ENCODE measurements at places on chromosomes 7 and 10.

DNA sequence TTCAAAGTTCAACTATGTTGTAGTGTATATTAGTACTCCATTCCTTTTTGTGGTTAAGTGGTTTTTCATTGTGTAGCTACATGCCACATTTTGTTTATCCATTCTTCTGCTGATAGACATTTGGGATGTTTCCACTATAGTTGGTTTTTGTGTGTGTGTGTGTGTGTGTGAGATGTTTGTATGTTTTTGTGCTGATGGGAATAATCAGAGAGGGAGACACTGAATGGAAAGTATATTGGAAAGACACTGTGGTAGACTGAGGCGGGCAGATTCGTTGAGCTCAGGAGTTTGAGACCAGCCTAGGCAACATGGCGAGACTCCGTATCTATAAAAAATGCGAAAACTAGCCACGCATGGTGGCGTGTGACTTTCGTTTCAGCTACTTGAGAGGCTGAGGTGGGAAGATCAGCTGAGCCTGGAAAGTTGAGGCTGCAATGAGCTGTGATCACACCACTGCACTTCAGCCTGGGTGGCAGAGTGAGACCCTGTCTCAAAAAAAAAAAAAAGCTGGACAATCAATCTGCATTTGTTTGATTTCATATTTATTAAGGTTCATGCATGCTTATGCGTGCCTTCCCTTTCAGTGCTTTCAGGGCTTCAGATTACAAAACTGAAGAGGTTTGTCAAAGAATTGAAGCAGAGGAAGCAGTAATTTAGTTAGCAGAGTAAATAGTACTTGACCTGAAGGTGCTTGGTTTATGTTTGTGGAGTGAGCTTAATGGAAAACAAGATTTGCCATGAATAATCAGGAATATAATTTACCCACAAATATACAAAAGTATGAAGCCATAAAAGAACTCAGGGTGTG is 14.7 kb downstream of the SEC24C start:
- no peak for DNase-seq
- no peaks in the 10 kb centered on the region for H3K4me1 ChIP-seq
- peaks cover 44% of the 10 kb centered on the region for H3K36me3 ChIP-seq
- H3K4me3 ChIP-seq: no peak overlapping the region

- H3K27ac ChIP-seq: no peak overlapping the region
- no peaks in the 10 kb centered on the region for H3K36me3 ChIP-seq
- no peak for DNase-seq
- no peak overlapping the region for H3K4me3 ChIP-seq
- H3K4me1 ChIP-seq: no peaks in the 10 kb centered on the region
Measured at GRCh38 chr7:140005754-140006503, 56.8 kb downstream of the PARP12 start.

GRCh38 chr7:67673861-67674260 is 677.2 kb downstream of the TYW1 start:
- no peak overlapping the region for H3K27ac ChIP-seq
- no peak for DNase-seq
- no peaks in the 10 kb centered on the region for H3K36me3 ChIP-seq

GRCh38 chr10:71408436-71409225 is 11.9 kb downstream of the CDH23 start:
- H3K4me1 ChIP-seq: no peaks in the 10 kb centered on the region
- no peak overlapping the region for H3K4me3 ChIP-seq
- no peak overlapping the region for H3K27ac ChIP-seq

DNA sequence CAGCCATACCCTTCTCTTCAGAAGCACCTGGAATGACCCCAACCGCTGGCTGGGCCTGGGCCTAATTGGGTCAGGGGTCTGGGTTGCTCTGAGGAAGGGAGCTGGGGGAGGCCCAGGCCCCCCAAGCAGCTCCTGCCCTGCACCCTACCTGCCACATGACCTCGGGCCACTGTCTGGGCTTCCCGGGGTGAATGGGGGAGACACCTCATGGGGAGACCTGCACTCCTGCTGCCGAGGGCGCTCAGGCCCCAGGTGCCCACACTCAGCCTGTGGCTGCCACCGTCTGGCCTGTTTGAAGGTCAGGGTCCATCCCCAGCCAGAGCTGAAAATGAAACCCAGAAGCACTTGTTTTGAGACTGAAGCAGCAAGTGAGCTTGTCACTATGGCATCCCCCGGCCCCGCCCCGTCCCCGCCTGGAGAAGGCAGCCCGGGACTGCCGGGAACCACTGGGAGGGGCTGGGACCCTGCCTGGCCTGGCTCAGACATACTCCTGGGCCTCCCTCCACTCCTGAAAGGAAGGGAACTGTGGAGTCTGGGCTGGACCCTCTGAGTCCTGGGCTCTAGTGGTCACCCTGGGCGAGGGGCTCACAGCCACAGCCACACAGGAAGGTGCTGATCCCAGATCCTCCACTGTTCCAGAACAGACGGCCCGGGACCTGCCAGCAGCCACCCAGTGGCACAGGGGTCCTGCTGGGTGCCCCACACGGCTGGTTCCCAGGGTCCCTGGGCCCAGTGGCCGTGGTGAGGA is 7.4 kb upstream of the MICALL2 start:
- DNase-seq: peak; percentile 53
- H3K36me3 ChIP-seq: peaks cover 17% of the 10 kb centered on the region
- H3K27me3 ChIP-seq: no peaks in the 10 kb centered on the region
- peak overlapping the region; percentile 38 for H3K4me3 ChIP-seq
- peak overlapping the region; percentile 88 for H3K27ac ChIP-seq
- peaks cover 40% of the 10 kb centered on the region for H3K4me1 ChIP-seq

DNA sequence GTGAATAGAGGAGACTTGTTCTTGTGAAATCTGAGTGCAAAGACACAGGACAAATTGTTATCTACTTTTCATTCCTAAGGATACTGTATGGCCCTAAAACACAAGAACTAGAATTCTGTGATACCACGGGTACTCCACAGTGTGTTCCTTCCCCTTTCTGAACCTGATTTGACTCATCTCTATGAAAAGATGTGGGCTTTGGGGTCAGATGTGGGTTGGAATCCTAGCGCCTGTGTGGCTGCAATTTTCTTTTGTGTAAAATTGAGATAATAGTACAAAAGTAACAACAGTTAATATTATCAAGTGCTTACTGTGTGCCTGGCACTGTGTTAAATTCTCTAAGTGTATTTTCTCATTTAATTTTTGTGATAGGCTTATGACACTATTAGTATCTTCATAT is 8.1 kb downstream of the SRGN start:
- H3K27ac ChIP-seq: no peak overlapping the region
- H3K4me3 ChIP-seq: no peak overlapping the region
- peaks cover 3% of the 10 kb centered on the region for H3K36me3 ChIP-seq
- no peaks in the 10 kb centered on the region for H3K27me3 ChIP-seq
- no peak for DNase-seq

DNA sequence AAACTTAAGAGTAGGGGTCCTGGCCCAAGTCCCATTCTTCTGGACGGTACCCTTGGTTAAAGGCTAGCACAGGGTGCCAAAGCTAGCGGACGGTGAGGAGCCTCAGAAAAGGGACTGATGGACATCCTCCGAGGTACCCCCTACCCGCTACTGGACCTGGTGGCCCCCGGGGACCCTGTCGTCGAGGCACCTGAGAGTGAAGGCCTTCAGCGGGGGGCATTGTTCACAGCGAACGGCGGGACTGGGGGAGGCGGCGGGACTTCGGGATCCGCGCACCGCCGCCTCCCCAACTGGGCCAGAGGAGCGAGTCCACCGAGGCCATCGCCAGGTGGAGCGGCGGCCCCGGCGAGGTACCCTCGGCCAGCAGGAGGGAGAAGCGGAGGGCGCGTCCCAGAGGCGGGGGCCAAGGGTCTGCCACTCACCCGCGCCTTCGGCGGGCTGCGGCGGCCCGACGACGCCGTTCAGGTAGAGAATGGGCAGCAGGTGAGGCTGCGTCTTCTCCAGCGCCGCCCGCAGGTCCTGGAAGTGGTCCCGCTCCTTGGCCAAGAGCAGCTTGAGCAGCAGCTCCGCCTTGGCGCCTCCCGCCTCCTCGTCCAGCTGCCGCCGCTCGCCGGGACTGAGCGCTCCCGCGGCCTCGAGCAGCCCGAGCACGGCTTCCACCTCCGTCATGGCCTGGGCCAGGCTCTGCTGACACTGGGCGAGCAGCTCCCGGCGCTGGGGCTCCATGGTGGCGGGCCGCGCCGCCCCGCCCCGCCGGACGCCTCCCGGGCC is 575 bp downstream of the DLG5 start:
- H3K36me3 ChIP-seq: no peaks in the 10 kb centered on the region
- peaks cover 36% of the 10 kb centered on the region for H3K4me1 ChIP-seq
- H3K27ac ChIP-seq: peak overlapping the region; percentile 81

DNA sequence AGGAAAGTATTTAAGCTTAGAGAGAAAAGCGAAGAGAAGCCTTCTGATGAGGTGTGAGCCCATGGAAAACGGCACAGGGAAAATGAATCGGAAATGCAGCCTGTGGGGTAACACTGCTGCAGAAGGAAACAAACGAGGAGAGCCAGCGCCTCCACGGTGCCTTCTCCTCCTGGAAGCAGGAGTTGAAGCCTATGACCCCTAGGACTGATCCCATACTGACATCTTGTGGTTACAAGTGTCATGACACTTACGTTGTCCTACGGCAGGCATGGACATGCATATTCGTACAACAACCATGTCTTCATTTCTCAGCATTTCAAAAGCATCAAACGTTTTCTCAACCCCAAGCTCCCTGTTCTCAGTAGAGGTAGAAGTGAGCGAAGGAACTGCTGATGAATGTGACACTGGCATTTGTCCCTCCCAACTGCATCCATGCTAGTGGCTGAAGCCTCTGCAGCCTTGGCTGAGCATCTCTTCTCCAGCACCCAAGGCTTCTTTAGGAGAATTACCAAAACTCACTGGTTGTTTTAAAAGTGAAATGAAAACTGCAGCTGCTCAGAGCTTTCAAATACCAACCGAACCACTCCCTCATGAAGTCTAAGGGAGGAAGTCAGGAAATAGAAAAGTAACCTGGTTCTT is 160.2 kb downstream of the JAZF1 start:
- no peak for DNase-seq
- peaks cover 30% of the 10 kb centered on the region for H3K4me1 ChIP-seq
- no peak overlapping the region for H3K27ac ChIP-seq
- no peak overlapping the region for H3K4me3 ChIP-seq

DNA sequence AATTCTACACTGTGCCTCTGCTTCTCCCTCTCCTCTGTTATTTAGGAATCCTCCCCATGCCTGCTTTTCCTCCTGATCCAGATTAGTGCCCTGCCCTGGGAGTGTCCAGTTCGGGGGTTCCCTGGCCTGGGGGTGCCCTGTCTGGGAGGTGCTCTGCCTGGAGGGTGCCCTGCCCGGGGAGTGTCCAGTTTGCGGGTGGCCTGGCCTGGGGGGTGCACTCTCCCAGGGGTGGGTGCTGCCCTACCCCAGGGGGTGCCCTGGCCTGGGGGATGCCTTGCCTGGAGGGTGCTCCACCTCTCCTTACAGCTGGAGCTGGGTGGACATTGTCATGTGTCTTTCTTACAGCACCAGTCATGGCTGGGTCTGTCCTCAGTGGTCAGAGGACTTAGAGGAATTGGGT is 20.2 kb downstream of the RAMP3 start:
- H3K4me3 ChIP-seq: no peak overlapping the region
- no peaks in the 10 kb centered on the region for H3K27me3 ChIP-seq
- no peaks in the 10 kb centered on the region for H3K4me1 ChIP-seq
- H3K27ac ChIP-seq: no peak overlapping the region
- no peak for DNase-seq

DNA sequence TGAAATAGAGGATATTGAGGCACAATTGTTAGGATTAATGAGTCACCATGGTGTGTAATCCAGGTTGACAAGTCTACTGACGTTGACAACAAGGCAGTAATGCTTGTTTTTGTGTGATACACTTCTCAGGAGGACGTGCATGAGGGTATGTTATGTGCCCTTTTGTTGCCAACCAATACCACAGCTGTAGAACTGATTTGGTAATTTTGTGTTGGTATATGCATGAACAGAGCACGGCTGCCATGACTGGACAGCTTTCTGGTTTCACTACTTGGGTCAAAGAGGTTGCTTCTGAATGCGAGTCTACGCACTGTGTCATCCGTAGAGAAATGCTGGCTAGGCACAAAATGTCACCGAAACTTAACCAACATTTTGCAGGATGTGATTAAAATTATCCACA is 32.9 kb downstream of the PHTF2 start:
- no peak for DNase-seq
- H3K36me3 ChIP-seq: no peaks in the 10 kb centered on the region
- no peak overlapping the region for H3K4me3 ChIP-seq
- no peak overlapping the region for H3K27ac ChIP-seq
- H3K27me3 ChIP-seq: no peaks in the 10 kb centered on the region
- peaks cover 20% of the 10 kb centered on the region for H3K4me1 ChIP-seq

DNA sequence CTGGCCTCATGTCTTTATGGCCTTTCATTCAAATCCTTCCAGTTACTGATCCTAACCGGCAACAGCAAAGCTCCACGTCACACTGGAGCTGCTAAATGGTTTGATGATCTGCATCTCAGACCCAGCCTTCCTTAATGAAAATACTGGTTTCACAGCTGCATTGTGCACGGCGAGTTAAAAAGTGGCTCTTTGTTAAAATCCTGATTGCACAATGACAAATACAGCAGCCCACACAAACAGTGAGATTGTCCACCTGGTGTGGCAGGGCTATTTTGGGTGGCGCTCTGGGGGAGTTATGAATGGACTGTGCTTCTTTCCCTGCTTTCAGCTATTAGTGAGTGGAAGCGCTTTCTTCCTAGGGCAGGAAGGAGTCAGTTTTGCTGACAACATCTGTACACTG is 63.4 kb upstream of the C1QL3 start:
- no peak overlapping the region for H3K27ac ChIP-seq
- H3K36me3 ChIP-seq: no peaks in the 10 kb centered on the region
- H3K4me3 ChIP-seq: no peak overlapping the region

GRCh38 chr10:121998462-121998861 is 9.5 kb downstream of the TACC2 start:
- H3K4me3 ChIP-seq: peak overlapping the region; percentile 38
- H3K4me1 ChIP-seq: peaks cover 6% of the 10 kb centered on the region
- H3K36me3 ChIP-seq: no peaks in the 10 kb centered on the region
- H3K27me3 ChIP-seq: no peaks in the 10 kb centered on the region
- DNase-seq: no peak

DNA sequence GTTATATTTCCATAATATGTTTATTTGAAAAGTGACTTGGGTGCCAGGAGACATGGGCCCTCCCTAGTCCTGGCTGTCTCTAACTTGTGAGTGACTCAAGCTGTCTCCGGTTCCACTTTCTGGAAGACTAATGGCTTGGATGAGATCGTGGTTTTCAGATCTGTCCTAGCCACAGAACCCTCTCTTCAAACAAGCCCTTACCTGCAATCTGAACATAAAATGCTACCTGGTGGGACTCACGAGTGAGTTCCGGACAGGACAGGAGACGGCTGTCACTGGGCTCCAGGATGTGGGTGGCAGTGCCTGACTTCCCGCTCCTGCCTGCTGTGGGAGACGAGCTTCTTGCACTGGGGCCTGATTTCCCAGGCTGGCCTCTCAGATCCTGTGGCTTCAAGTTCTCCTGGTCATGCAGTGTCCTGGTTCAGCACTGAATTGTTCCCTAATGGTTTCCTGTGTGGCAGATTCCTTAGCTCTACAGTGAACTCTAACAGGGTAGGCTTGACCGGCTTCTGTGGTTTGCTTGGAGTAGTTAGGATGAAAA is 26.0 kb upstream of the PFKFB3 start:
- peaks cover 77% of the 10 kb centered on the region for H3K4me1 ChIP-seq
- DNase-seq: no peak
- H3K36me3 ChIP-seq: no peaks in the 10 kb centered on the region
- no peak overlapping the region for H3K4me3 ChIP-seq
- peak overlapping the region; percentile 91 for H3K27ac ChIP-seq

GRCh38 chr7:5222841-5223411 is 32.9 kb downstream of the WIPI2 start:
- no peak overlapping the region for H3K4me3 ChIP-seq
- no peaks in the 10 kb centered on the region for H3K4me1 ChIP-seq
- no peak for DNase-seq
- no peak overlapping the region for H3K27ac ChIP-seq

Measured in thoracic aorta (tissue), 2 donors.